SIG-M5 (cell line): ENCODE measurements at places on chromosomes 1 and 21.

GRCh38 chr1:213989002-213989855, 1.5 kb downstream of the PROX1 start:
- DNase-seq, result no peak

DNA sequence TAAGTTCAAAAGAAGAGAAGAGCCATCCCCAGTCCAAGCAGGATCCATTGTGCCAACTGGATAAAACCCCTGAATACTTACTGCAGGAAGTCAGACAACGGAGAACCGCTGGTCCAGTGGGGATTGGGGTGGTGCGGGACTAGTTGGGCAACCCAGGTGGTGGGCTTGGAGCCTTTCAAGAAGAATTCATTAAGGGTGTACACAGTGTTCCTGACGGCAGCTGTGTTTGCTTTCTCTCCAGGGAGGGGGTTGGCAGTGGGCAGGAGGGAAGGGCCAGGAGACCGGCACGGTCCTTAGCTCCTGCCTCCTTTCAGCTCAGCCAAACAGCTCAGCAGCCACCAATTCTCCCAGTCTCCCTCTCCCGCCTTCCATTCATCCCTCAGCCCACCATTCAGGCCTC, 7.1 kb upstream of the CDK18 start:
- DNase-seq, result no peak

- DNase-seq, result no peak
These were observed 9.2 kb upstream of the KCNQ4 start for GRCh38 chr1:40774266-40774998.

DNA sequence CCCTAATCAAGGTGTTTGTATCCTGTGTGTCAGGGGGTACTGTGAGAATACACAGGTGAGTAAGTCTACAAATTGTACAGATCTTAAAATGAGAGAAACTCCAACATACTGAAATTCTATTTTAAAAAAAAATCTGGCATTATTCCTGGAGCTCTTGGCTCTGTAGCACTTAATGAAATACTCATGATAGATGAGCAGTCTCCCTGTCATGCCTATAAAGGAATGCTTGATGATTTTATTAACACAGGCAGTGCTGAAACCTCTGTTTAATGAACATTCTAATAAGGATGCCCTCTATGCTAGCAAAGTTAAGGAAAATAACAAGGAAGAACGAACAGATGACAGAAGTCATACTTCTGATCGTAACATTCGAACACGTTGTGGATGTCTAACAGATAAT, 233.9 kb upstream of the NEGR1 start:
- no peak for DNase-seq

- DNase-seq, result no peak
These were observed 54.9 kb upstream of the NBPF3 start for GRCh38 chr1:21385022-21385421.

DNA sequence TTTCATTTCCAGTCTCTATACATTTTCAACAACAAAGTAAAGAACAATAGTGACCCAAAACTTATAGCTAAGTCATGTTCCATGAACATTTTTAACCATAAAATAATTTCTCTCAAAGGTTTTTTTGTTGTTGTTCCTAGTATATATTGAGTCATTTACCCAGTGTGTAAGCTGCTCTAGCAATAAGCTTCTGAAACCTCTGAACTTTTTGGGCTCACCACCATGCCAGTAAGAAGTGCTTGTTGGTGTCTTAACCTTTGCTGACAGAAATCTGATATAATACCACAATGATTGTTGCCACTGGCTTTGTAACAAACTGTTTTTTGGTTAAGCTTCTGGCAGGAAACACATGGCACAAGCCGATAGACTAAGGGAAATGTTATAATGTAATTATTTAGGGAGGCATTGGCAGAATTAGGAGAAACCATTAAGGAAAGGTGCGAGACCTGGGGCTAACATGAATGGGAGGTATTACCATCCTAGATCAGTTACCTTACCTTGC, 52.6 kb upstream of the UBE2U start:
- no peak for DNase-seq

DNA sequence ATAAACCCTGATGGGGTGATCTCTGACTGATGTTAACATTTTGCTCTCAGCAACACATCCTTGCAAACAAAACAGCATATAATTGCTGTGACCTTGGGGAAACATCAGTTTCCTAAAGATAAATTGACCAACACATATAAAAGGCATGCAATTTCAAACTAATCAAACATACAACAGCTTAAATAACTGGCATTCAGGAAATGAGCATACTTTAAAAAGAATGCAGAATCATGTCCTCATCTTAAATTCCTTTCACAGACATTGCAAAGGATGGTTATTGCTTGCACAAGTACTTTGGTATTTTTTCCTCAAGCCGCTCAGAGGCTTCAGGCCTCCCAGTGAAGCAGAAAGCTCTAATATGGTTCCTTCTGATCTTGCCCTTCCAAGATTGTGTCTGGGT, 53.4 kb upstream of the RGS18 start:
- no peak for DNase-seq

DNA sequence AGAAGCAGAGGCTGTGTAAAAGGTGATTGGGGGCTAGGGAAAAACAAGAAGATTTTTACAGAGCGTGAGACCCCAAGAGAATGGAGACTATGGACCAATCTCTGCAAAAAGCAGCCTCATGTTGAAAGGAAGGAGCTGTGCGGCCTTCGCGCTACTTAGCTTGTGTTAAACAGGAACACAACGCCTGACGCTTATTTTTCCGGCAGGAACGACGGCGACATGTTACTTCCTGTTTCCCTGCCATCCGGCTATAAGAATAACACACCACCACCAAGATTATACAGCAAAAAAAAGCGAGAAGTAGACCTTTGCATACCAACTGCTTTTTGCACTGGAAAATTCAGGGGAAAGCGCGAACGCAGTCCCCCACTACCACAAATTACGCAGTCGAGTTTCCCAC, 272.7 kb downstream of the FAM72C start:
- no peak for DNase-seq

DNA sequence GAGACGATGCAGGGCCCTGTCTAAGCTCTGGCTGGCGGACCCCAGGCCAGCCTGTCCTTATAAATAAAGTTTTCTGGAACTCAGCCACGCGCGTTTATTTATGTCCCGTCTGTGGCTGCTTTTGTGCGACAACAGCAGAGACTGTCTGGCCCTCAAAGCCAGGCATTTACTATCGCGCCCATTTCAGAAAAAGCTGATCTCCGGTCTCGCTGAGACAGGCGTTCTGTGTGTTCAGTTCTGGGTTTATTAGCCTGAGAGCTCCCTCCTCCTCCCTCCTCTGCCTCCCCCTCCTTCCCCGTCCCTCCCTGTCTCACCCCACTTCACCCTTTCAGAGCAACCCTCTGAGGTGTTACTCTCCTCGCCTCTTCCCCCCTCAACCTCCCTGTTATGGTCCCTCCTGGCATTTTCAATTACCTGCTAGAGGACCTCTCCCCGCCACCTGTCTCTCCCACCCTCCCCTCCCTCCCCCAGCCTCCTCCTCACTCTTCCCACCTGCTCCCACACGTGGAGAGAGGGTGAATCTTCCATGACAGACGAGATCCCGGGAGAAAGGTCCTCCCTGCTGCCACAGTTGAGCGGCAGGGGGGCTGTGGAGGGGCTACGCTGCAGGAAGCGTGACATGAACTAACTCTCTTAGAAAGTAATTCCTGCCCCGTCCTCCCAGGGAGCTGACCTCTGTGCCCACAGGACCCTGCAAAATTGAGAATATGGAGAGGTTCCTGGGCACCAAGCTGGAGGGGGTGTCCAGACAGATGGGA, 59.9 kb downstream of the SPSB1 start:
- DNase-seq, result no peak

- DNase-seq, result no peak
These were observed 4.1 kb upstream of the LENEP start for GRCh38 chr1:154989195-154989860.

DNA sequence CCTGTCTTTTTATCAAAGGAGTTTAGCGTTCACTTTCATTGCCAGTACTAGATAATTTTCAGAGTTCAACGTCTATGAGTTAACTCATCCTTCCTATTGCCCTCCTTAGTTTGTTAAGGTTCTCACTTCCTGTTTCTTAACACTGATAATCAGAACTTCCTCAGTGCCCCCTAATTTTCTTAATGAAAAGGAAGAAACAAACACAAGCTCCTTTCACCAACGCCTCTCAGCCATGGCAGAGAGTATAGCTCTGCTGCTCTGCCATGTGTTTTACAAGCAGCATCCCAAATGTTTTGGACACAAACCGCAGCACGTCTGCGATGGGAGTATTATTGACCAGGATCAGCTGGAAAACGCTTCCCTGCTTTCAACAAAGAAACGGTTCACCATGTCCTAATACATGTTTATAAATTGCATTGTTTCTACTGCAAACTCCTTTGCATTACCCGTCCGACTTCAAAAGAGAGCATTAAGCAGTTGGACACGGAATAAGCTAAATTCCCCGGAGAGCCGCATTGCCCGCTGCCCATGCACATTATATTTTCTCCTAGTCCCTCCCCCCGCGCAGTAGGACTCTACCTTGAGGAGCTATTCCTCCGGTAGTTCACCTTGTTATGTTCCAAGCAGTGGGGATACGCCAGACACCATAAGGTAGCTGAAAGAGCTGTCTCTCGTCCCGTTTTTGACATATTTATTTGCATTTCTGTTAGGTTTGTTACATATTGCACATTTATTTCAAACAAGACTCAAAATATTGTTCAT, 561 bp downstream of the OLFM3 start:
- DNase-seq, result no peak

DNA sequence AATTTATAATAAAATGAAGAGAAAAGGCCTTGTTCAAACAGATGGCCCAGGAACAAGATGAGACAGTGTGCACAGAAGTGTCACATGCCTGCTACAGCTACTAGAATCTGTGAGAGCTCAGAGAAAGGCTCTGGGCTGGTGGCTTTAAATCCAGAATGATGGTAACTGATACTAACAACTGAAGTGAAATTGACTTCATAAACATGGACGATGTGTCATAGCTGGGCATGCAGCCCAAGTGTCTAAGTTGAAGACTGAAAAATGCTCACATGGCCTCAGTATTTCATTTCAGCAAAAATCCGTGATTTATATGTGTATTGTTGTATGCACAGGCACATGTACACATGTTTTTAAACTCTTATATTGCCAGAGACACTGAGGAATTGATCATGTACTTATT, 208.3 kb upstream of the RUNX1 start:
- DNase-seq, result no peak

DNA sequence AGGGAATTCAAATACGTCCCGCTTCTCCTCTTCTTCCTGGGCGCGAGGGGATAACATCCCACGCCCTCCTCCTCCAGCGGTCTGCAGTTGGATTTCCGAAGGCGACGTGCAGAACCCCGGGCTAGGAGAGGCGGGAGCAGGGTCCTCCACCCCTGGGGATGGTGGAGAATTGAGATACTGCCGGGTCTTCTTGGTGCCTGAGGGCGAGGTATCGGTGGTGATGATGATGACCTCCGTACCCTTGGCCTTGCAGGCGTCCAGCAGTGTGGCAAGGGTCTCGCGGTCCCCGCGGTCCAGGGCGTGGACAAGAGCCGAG, 3.2 kb upstream of the LIX1L start:
- no peak for DNase-seq

- DNase-seq, result no peak
These were observed 92.5 kb downstream of the PBX1 start for GRCh38 chr1:164651351-164651951.

- DNase-seq, result no peak
These were observed 283.9 kb upstream of the SGIP1 start for GRCh38 chr1:66250075-66250474.

DNA sequence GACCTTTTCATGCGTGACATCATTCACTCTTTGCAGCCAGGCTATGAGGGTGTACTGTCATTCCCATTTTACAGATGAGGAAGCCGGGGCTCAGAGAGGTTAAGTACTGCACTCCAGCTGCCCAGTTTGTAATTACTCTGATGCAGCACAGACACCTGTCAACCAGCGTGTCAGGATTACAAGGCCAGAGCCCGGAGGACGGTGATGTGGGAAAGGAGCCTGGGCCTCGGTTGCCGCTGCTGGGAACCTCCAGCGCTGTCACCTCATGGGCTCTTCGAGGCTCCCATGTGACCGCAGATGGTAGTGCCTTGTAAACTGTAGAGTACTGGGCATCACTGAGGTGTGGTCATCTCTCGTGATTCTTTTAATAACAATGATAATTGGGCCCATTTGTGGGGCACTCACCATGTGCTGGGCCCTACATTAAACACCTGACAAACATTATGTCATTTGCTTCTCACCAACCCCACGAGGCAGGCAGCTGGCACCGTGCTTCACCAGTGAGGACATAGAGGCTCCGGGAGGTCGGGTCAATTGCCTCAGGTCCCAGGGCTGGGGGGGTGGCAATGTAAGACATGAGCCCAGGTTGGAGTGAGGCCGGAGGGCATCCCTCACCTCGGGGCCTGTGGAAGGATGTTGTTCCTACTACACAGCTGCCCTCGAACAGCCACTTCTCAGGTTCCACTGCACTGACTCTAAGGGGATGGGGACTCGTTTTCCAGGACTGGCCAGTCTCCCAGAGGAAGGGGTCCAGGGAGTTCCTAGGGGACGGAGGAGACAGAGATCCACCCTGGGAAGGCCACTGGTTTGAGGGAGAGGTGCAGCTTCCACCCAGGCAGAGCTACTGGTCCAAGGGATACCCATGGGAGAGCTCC, 42.8 kb upstream of the PADI1 start:
- no peak for DNase-seq

- no peak for DNase-seq
These were observed 164.4 kb upstream of the ZRANB2 start for GRCh38 chr1:71245246-71245645.

DNA sequence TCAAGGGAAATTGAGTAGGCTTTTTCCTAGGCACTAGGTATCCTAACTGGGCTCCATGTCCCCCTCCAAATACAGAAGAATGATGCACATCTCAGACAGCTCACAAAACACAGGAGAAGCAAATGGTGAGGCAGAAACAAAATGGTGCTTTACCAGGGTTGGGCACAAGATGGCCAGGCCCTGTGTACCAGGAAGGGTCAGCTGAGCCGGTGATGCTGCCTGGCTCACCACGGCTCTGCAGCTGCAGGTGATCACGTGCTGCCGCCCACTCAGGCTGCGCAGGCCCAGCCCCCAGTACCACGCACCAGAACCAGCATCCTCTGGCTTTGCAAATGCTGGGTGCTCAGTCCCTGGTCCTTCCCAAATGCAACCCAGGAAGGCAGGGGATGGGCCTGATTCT, 993 bp upstream of the DSCAM start:
- DNase-seq, result no peak

DNA sequence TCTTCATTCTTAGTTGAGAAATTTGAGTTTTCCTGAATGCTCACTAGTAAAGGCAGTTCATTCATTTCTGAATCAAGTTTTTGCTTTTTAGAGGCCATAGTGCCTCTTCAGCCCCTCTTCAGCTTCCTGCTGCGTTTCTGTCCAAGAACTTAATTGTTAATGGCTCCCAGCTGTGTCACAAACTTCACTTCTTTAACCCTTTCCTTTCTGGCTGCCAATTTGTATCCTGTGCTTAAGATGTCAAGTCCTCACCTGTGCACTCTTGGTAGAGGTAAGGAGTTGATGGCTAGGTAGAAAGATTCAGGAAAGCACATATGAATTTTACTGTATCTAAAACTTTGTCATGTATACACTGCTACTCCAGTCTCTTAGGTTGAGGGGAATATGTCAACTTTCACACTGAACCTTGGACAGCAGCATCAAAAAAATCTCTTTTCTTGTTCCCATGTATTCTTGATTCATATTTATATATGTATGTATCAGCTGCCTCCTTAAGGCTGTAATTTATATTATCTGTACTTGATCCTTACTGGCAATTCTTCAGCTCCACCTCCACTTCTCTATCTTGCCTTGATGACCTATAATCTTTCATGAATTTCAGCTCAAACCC, 612.8 kb downstream of the LMO4 start:
- DNase-seq, result no peak

GRCh38 chr1:87942165-87942564, 613.5 kb downstream of the LMO4 start:
- no peak for DNase-seq

GRCh38 chr1:80392529-80392928, 1386.0 kb upstream of the ADGRL4 start:
- no peak for DNase-seq
